LHCN-M2 (cell line): ENCODE measurements at places on chromosomes 5 and 9. TPM values are rescaled to one million over a fixed set of nuclear protein-coding genes. Genes with fewer than 3 reads are reported as not detected.

- DNase-seq = no peak
These were observed 25.1 kb downstream of the JADE2 start for GRCh38 chr5:134550271-134551214.

DNA sequence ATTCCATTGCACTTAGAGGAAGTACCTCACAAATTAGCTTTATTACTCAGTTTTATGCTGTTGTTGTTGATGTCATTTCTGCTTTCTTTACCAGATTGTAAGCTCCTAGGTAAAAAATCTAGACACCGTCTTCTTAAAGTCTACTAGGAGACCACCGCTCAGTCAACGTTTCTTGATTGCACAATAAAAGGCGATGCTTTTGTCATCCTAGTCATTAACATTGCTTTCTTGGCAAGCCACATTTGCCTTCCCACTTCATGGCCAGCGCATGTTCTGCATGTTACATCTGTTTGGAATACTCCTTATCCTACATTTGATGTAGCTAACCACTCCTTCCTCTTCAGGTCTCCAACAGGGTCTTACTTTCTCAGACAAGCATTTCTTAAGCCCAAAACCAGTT lies 464.0 kb upstream of the TUSC1 start:
- no peak for DNase-seq

The HBEGF gene
- total RNA-seq = 1.8 and 1.9 TPM in 2 replicates

The SPAG8 gene
- total RNA-seq = 0.98 and 1.4 TPM in 2 replicates

The GGTA1 gene
- total RNA-seq = not detected in 2 replicates

- DNase-seq = peak; percentile 54
These were observed 739 bp downstream of the C9orf72 start for GRCh38 chr9:27572566-27572917.

The GMCL2 gene
- total RNA-seq = not detected in 2 replicates

DNA sequence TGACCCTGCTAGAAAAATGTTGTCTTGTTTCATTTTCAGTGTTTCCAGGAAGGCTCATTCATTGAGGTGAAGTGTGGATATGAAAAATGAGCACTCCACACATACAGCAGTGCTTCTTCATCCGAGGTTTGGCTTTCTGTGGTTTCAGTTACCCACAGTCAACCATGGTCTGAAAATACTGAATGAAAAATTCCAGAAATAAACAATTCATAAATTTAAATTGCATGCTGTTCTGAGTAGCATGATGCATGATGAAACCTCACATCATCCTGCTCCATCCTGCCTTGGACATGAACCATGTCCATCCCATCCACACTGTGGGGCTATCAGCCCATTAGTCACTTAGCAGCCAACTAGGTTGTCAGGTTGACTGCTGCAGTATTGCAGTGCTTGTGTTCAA lies 10.4 kb upstream of the SLC45A2 start:
- DNase-seq = peak; percentile 35

The MARCOL gene
- total RNA-seq = not detected in 2 replicates

The GRHPR gene
- total RNA-seq = 195 and 217 TPM in 2 replicates

GRCh38 chr9:129867136-129868022 lies 32.1 kb downstream of the USP20 start:
- DNase-seq = no peak

The FOXD4L5 gene
- 0.06 TPM in 1 of 2 replicates, not detected in the other for total RNA-seq
